ENCODE measurements at places on chromosomes 5 and 9.

- no peak overlapping the region for H3K27ac ChIP-seq
- H3K4me3 ChIP-seq = no peak overlapping the region
- no peaks in the 10 kb centered on the region for H3K27me3 ChIP-seq
- H3K36me3 ChIP-seq = no peaks in the 10 kb centered on the region
Measured at GRCh38 chr5:8247049-8247899, 378.3 kb downstream of the MTRR start.

GRCh38 chr9:124164811-124165210 lies 92.9 kb upstream of the NEK6 start:
- peaks cover 49% of the 10 kb centered on the region for H3K27me3 ChIP-seq
- DNase-seq = no peak
- no peaks in the 10 kb centered on the region for H3K4me1 ChIP-seq
- H3K27ac ChIP-seq = no peak overlapping the region

DNA sequence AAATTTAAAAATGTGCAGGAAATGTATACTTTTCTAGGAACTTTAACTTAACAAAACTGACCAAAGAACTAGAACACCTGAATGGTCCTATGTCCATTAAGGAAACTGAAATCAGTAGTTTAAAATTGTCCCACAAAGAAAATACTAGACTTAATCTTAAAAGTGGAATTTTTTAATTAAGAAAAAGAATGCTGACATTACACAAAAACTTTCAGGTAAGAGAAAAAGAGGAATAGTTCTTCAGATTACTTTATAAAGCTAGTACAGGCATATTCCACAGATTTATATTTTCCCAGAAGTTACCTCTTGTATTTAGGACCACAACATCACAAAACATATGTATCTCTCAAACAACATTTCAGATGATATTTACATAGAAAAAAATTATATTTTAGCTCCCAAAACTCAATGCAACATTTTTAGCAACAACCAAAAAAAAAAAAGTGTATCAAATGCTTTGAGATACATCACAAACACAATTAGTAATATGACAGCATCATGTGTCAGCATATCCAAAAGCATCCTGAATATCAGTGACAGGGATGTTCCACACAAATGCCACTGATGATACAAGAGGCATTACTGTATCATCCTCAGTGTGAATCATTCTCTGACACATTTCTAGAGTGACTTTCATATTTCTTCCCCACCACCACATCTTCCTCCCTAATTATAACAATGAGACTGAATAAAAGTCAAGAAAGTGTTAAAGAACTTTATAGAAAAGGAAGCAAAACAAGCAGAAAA lies 264.0 kb downstream of the EPB41L4A start:
- H3K27ac ChIP-seq = no peak overlapping the region
- no peak overlapping the region for H3K4me3 ChIP-seq
- DNase-seq = no peak
- H3K36me3 ChIP-seq = peaks cover 6% of the 10 kb centered on the region
- H3K4me1 ChIP-seq = peaks cover under 1% of the 10 kb centered on the region

- no peak overlapping the region for H3K4me3 ChIP-seq
- no peaks in the 10 kb centered on the region for H3K36me3 ChIP-seq
- peaks cover 2% of the 10 kb centered on the region for H3K27me3 ChIP-seq
- peaks cover 14% of the 10 kb centered on the region for H3K4me1 ChIP-seq
- DNase-seq = no peak
Measured at GRCh38 chr5:10588779-10589447, 25.0 kb downstream of the ANKRD33B start.

GRCh38 chr9:138009016-138009802 lies 131.6 kb downstream of the CACNA1B start:
- no peak overlapping the region for H3K4me3 ChIP-seq
- H3K27ac ChIP-seq = no peak overlapping the region
- H3K4me1 ChIP-seq = no peaks in the 10 kb centered on the region
- no peak for DNase-seq

GRCh38 chr5:134046801-134047686 lies 42.3 kb upstream of the VDAC1 start:
- H3K36me3 ChIP-seq = no peaks in the 10 kb centered on the region
- H3K27ac ChIP-seq = no peak overlapping the region
- DNase-seq = no peak
- H3K4me3 ChIP-seq = no peak overlapping the region

DNA sequence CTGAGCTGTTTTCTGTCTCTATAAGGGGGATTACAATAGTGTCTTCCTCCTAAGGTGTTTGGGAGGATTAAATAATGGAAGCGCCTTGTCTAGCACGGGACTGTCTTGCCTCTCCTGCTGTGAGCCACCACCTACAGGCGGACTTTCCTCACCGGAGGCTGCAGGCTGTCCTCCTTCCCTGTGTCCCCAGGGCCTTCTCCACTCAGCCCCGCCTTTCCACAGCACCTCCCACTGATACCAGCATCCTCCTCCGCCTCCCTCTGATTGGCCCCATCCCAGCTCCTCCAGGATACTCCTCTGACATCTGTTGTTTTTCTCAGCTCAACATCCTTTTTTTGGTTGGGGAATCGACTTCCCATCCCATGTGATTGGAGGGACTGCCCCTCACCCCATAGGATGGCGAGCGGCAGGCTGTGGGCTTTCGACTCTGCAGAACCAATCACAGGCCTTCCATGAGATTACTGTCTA lies 851 bp upstream of the ZDHHC12 start:
- H3K27ac ChIP-seq = peak overlapping the region; percentile 51
- H3K4me3 ChIP-seq = peak overlapping the region; percentile 87
- peaks cover 22% of the 10 kb centered on the region for H3K4me1 ChIP-seq
- no peak for DNase-seq
- H3K36me3 ChIP-seq = no peaks in the 10 kb centered on the region

GRCh38 chr5:167833456-167833855 lies 458.0 kb upstream of the WWC1 start:
- peaks cover 12% of the 10 kb centered on the region for H3K27me3 ChIP-seq
- peaks cover 7% of the 10 kb centered on the region for H3K4me1 ChIP-seq
- no peaks in the 10 kb centered on the region for H3K36me3 ChIP-seq

DNA sequence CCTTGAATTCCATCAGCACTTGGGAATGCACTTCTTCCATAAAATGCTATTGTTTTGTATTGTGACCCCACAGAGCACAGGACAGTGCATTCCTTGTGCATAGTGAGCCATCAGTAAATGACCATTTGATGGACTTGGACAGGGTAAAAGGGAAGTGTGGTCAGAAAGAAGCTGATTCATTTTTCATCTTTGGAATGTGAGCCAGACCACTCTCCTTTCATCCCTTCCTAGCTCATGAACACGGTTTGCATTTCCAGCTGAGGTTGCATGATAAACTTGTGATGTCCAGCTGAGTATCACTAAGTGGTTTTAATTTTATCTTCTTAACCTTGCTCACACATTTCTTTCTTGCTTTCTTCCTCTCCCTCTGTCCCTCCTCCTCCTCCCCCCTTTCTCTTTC lies 101.3 kb downstream of the NUDT12 start:
- no peak overlapping the region for H3K27ac ChIP-seq
- peaks cover 26% of the 10 kb centered on the region for H3K4me1 ChIP-seq
- peaks cover 1% of the 10 kb centered on the region for H3K36me3 ChIP-seq
- no peak overlapping the region for H3K4me3 ChIP-seq
- DNase-seq = no peak

DNA sequence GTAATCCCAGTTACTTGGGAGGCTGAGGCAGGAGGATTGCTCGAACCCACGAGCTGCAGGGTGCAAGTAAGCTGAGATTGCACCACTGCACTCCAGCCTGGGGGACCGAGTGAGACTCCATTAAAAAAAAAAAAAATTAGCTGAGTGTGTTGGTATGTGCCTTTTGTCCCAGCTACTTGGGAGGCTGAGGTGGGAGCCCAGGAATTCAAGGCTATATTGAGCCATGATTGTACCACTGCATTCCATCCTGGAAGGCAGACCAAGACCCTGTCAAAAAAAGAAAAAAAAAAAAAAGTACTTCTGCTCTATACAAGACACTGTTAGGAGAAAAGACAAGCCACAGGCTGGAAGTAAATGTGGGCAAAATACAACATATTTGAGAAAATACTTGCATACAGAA lies 68.5 kb upstream of the FBXW11 start:
- DNase-seq = no peak
- no peak overlapping the region for H3K27ac ChIP-seq
- peaks cover 45% of the 10 kb centered on the region for H3K4me1 ChIP-seq
- no peaks in the 10 kb centered on the region for H3K27me3 ChIP-seq

GRCh38 chr5:61993295-61993927 lies 312.6 kb upstream of the KIF2A start:
- no peak overlapping the region for H3K4me3 ChIP-seq
- no peaks in the 10 kb centered on the region for H3K36me3 ChIP-seq
- no peaks in the 10 kb centered on the region for H3K27me3 ChIP-seq
- H3K27ac ChIP-seq = no peak overlapping the region

- H3K27me3 ChIP-seq = no peaks in the 10 kb centered on the region
- no peak overlapping the region for H3K4me3 ChIP-seq
- no peaks in the 10 kb centered on the region for H3K4me1 ChIP-seq
- no peaks in the 10 kb centered on the region for H3K36me3 ChIP-seq
- DNase-seq = no peak
Measured at GRCh38 chr5:177412603-177413233, 3.4 kb upstream of the F12 start.

DNA sequence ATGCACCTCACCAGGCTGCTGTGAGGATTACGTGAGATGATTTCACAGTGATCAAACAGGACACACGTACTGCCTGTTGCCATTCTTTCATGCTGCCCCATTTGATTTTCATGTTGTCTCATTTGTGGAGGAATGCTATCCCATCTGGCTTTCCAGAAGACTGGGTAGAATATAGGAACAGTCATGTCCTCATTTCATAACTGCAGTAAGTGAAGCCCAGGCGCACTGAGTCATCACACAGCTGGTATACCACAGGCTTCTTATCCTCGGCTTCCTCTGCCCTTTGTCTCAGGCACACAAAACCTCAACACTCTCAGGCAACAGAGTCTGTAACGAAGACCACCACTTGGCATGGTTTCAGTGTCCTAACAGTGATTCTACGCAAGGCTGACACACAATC lies 62.3 kb downstream of the LHFPL2 start:
- H3K36me3 ChIP-seq = peaks cover 11% of the 10 kb centered on the region
- H3K27me3 ChIP-seq = no peaks in the 10 kb centered on the region
- H3K27ac ChIP-seq = peak overlapping the region; percentile 88

- no peak overlapping the region for H3K4me3 ChIP-seq
- no peak for DNase-seq
- peaks cover 23% of the 10 kb centered on the region for H3K36me3 ChIP-seq
- H3K27me3 ChIP-seq = no peaks in the 10 kb centered on the region
- H3K4me1 ChIP-seq = peaks cover 27% of the 10 kb centered on the region
- H3K27ac ChIP-seq = no peak overlapping the region
Measured at GRCh38 chr9:131178382-131178781, 53.0 kb downstream of the NUP214 start.

DNA sequence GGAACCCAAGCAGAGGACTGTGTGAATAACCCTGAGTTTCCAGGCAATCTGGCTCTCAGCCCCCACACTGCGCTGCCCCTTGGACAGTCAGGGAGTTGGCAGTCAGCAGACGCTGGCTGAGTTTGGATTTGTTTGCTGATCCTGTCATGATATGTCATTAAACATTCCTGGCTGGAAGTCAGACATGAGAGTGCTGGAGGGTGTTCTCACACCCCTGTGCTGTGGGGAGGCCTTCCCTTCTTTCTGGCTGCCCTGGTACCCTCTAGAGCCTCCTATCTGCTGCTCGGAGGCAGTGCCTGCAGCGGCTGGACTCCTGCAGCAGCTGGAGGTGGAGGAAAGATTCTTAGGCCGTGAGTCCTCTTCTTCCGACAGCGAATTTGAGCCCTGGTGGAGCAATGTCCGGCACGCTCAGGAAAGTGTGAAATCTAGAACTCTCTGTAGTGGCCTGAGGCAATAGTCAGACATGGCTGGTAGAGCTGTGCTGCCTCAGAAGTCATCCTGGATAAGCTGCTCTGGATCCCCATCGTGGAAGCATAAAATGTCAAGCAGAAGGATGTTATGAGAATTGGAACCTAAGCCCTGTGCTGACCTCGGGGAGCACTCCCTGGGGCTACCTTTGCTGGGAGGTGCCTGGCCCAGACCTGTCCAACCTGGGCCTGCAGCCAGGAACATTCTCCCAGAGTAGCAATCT lies 72.0 kb downstream of the PDE8B start:
- no peak for DNase-seq
- H3K4me1 ChIP-seq = peaks cover 12% of the 10 kb centered on the region
- no peaks in the 10 kb centered on the region for H3K36me3 ChIP-seq
- H3K27me3 ChIP-seq = no peaks in the 10 kb centered on the region
- no peak overlapping the region for H3K4me3 ChIP-seq

DNA sequence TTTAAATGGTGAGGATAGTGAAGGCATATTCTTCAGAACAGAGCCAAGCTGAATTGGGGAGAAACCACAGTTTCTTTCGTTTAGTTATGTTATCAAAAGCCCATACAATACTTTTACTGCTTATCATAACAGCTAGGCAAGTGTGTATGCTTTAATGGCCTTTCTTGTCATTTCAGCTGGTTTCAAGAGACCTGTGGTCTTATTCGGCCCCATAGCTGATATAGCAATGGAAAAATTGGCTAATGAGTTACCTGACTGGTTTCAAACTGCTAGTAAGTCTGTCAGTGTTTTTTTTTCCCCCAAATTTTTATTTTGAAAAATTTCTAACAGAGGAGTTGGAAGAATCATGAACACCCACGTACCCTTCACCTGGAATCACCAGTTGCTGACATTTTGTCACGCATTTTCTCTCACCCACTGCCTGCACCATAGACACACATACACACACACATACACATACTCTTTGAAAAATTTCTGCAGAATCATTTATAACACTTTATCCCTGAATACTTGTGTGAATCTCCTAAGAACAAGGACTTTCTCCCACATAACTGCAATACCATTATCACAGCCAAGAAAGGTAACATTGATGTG lies 63.7 kb downstream of the TJP2 start:
- no peak overlapping the region for H3K4me3 ChIP-seq
- H3K27ac ChIP-seq = no peak overlapping the region
- H3K27me3 ChIP-seq = no peaks in the 10 kb centered on the region
- peaks cover 32% of the 10 kb centered on the region for H3K36me3 ChIP-seq
- no peaks in the 10 kb centered on the region for H3K4me1 ChIP-seq

- peaks cover 3% of the 10 kb centered on the region for H3K27me3 ChIP-seq
- H3K36me3 ChIP-seq = no peaks in the 10 kb centered on the region
- H3K27ac ChIP-seq = no peak overlapping the region
- no peak for DNase-seq
- no peaks in the 10 kb centered on the region for H3K4me1 ChIP-seq
Measured at GRCh38 chr5:175642998-175643397, 14.9 kb upstream of the HRH2 start.

DNA sequence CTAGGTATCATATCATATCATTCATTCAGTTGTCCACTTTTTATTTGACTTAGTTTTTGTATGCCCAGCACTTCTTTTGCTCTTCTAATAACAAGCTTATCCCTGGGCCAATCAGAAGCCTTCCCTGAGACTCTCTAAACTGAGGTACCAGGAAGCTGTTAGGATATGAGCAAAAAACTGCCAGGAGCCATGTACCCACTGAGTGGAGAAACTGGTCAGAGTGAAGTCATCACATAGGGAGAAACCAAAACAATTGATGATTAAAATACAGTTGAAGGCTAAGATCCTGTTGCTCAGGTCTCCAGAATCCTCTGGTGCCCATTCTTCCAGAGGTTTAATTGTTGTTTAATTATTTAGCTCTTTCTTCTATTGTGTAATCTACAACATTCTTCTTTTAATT lies 120.2 kb downstream of the KIAA0825 start:
- H3K27me3 ChIP-seq = no peaks in the 10 kb centered on the region
- no peaks in the 10 kb centered on the region for H3K36me3 ChIP-seq
- no peak overlapping the region for H3K27ac ChIP-seq

- peaks cover 20% of the 10 kb centered on the region for H3K4me1 ChIP-seq
- DNase-seq = no peak
- H3K4me3 ChIP-seq = peak within 1 kb of the TSS; percentile 69
- H3K36me3 ChIP-seq = no peaks in the 10 kb centered on the region
- no peak within 1 kb of the TSS for H3K27ac ChIP-seq
- no peaks in the 10 kb centered on the region for H3K27me3 ChIP-seq
Measured at GRCh38 chr5:151020304-151021110, at the start of gene GPX3. TSS of gene GPX3 (plus strand) at chr5:151020591. CDS start at chr5:151020655, 64 bp downstream.

GRCh38 chr9:91458906-91459305 lies 35.3 kb upstream of the NFIL3 start:
- H3K27me3 ChIP-seq = no peaks in the 10 kb centered on the region
- H3K27ac ChIP-seq = no peak overlapping the region
- H3K4me1 ChIP-seq = no peaks in the 10 kb centered on the region
- no peak for DNase-seq

All from chondrocyte (in vitro differentiated cells).